ENCODE measurements at places on chromosomes 3 and 15.

- peak; percentile 73 for DNase-seq
Measured at GRCh38 chr3:64190517-64191515, 34.5 kb downstream of the PRICKLE2 start.

DNA sequence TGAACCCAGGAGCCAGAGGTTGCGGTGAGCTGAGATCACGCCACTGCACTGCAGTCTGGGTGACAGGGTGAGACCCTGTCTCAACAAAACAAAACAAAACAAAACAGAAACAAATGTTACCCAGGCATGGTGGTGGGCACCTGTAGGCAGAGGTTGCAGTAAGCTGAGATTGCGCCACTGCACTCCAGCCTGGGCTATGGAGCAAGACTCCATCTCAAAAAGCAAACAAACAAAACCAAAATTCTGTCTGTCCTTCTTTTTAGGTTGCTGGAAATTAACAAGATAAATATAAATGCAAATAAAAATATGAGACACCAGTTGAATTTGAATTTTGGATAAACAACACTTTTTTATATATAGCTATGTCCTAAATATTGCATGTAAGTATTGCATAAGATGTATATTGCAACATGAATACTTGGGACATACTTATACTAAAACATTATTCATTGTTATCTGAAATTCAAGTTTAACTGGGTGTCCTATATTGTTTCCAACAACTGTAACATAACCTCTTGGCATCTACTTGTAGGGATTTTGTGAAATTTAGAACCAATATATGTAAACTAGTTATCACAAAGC, 4.7 kb upstream of the CEP97 start:
- DNase-seq = no peak

DNA sequence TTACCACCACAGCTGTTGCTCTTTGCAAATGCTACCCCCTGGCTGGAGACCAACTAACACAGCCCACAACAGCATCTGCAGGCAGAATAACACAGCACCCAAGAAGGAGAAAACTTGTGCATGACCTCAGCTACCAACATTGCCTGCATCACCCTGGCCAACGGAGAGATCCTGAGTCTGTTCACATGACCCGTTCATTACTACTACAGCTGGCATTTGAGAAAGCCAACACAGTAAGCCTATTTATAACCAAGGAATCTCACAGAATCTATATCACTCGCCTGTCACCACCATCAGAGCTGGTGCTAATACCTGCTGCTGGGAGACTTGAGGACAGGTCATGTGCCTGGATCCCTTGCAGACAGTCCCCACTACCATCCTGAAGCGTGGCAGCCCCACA, 215.2 kb downstream of the POLQ start:
- DNase-seq = no peak

DNA sequence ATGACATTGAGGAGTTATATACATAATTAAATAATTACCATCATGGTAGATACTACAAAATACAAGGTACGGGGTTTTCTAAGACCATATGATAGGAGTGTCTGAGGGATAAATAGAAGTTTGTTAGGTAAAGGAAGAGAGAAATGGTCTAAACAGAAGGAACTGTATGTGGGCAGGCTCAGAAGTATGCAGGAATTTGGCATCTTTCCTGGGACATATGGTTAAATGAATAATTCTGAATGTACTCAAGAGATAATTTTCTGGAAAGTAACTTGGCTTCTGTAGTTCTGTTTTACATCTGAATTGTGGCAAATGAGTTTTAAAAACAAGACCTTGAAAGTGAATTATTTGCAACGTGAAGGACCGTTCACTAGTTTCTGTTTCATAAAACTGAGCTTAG, 17.5 kb downstream of the LMCD1 start:
- no peak for DNase-seq

GRCh38 chr15:90957031-90957790, 2.5 kb downstream of the RCCD1 start:
- DNase-seq = no peak

GRCh38 chr15:80605591-80606150, 89.4 kb upstream of the ABHD17C start:
- no peak for DNase-seq

DNA sequence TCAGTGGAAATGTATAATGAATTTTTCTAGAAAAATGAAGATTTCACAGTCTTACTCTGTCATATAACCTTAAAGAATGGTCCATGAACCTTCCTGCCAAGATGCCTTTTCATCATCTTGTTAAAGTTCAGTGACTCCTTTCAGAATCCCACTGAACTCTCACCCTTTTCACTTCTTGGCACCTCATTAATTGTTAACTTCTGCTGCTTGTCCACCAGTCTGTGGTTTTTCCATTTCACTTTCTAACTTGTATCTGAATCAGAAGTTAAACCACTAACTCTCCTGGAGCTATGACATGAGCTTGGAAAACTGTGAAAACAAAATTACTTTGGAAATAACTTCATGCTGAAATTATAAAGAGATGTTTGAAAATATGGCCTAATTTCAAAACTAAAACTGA, 281.2 kb upstream of the ALCAM start:
- DNase-seq = no peak

DNA sequence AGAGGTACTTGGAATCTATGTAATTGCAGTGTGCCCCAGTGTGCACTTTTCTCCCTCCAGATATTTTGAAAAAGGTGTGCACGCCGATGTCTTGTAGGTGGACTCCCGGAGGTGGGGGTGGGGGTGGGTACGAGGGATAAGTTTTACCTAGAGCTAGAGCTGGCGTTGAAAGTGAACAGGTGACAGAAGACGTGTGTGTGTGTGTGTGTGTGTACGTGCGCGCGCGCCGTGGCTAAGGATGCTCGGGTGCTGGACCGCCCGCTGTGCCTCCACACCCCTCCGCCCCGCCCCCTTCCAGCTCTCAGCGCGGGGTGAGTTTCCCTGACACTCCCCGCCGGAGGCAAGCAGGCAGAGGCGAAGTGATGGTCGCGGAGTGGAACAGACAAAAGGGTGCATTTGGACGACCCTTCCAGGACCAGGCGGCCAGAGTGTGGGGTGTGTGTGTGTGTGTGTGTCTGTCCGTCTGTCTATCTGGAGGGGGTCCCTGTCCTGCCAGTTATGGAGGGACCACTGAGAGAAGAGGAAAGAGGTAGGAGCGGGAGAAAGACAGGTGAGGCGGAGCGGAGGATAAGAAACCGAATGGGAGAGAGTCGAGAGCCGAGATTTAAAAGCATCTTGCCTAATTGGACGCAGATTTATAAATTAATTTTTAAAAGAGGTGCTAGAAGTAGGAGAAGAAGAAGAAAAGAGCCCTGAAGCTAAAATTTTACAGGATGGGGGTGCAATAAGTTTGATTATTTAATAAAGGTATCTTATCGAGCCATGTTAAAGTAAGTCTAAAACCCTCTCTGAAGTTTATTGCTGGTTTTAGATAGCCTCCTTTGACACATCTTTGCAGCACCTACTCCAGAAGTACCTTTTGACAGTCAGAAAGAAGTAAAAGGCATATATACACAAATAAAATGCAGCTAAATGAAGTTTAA, 335.8 kb upstream of the THRB start:
- DNase-seq = no peak

GRCh38 chr3:171900446-171900845, 57.3 kb downstream of the TMEM212 start:
- DNase-seq = no peak

DNA sequence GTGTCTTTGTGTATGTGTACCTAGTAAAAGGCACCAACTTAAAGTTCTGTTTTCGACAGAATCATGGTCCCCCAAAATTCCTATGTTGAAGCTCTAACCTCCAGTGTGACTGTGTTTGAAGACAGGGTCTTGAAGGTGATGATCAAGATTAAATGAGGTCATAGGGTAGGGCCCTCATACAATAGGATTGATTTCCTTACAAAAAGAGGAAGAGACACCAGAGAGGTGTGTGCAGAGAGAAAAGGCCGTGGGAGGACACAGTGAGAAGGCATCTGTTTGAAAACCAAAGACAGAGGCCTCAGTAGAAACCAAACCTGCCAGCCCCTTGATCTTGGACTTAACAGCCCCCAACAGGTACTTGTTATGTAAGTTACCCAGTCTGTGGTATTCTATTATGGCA, 52.0 kb upstream of the CORO2B start:
- no peak for DNase-seq

GRCh38 chr3:44098656-44099415, 142.8 kb upstream of the TOPAZ1 start:
- no peak for DNase-seq

DNA sequence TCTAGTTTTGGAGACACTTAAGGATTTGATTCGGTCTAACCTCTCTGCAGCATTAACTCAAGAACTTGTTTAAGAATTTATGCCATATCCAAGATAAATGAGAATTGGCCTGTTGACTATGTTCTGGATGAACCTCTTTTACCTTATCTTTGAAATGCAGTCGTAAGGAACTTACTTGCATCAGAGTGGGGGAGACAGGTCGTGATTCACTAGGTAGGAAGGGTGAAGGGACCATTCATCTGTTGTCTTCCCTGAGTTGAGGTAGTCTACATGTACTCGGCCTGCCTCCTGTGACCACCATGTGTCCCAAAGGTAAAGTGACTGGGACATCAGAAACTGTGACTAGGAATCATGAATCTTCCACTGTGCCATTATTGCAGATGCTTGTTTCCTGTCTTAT, 248.0 kb upstream of the P2RY1 start:
- no peak for DNase-seq

DNA sequence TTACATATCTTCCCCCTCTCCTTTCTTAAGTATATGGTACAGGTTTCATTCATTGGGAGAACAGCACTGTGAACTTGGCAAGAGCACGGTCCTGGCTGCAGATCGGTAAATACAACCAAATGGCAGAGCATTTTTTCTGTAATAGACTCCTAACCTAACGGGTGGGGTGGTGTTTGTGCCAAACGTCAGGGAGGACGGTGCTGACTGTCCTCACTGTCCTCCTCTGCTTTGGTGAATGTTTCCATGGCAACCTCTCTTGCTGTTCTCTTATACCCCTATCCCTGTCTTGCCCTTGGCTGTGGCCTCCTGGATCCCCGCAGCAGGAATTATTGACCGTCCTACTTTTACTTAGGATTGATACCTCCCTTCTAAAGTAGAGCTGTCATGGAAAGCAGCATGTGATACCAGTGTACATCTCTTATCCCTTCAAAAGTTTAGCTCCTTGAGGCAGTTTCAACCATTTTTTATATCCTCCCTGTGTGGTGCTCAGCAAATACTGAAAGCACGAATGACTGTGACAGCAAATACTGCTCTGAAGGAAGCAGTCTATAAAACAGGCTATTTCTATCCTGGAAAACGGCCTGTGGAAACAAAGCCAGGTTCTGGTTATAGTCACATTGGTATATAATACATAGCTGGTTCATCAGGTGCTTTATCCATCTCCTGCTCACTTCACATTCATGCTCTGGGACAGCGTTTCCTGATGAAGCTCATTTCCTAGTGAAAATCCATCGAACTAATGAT, 275.4 kb upstream of the C2CD4B start:
- no peak for DNase-seq

DNA sequence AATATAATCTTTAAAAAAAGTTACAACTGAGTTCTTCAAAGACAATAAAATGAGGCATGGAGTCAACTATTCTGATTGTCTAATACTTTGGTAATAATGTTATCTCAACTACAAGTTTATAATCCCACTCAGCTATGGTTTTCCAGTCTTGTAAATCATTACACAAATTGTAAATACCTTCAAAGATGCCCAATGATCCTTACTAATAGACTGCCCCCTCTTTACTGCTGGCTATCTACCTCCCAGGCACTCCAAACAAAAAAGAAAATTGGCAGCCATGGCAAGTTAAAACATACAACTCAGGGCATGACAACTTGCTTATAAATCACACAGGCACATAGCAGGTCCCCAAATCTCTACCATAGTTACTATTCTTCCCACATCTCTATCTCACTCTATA, 58.5 kb downstream of the ZNF280D start:
- no peak for DNase-seq

GRCh38 chr3:176920766-176921160, 276.5 kb downstream of the TBL1XR1 start:
- DNase-seq = no peak

GRCh38 chr3:189637750-189638149, 6.6 kb downstream of the TP63 start:
- DNase-seq = no peak

- no peak for DNase-seq
Measured at GRCh38 chr15:67066959-67067853, 1.8 kb downstream of the SMAD3 start.

- DNase-seq = no peak
Measured at GRCh38 chr3:46019707-46020106, 7.6 kb downstream of the XCR1 start.

GRCh38 chr3:25531971-25532370, 103.9 kb downstream of the RARB start:
- DNase-seq = no peak

- DNase-seq = no peak
Measured at GRCh38 chr15:74542166-74543042, 1.4 kb downstream of the ARID3B start.

DNA sequence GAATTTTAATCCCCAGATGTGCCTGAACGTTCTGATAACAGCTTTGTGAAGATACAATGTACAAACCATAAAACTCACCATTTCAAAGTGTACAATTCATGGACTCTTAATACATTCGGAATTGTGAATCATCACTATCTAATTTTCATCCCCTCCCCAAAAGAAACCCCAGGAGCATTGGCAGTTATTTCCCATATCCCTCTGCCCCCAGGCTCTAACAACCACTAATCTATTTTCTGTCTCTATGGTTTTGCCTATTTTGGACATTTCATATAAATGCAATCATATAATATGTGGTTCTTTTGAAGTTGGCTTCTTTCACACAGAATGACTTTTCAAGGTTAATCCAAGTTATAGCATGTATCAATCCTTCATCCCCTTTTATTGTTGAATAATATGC, 25.3 kb downstream of the PRICKLE2 start:
- DNase-seq = no peak

DNA sequence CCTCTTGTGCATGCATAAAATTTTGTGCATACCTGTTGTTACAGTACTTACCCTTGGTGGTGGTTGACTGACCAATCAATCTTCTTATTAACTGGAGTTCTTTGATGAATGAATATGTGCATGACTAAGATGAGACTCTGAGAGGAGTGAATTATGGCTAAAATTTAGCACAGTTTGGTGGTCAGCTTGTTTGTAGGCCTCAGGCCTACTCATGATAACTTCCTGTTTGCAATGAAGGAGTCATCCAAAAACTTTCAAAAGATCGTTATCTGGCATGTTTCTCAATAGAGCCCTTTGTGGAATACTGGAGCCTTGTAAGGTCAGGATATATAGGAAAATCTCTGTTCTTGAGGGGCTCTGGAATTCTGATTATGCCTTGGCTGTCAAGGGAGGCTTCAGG, 66.5 kb downstream of the LEKR1 start:
- DNase-seq = peak; percentile 16

GRCh38 chr3:38131621-38132369, 5.1 kb downstream of the ACAA1 start:
- DNase-seq = no peak

Measured in AG04449 (cell line).